ENCODE measurements at places on chromosomes 2 and 18. TPM values are rescaled to one million over a fixed set of nuclear protein-coding genes. Genes with fewer than 3 reads are reported as not detected.

Gene IRS1
- total RNA-seq = 14.9 TPM

Gene LCT
- total RNA-seq = 0.04 TPM

Gene HAAO
- not detected for total RNA-seq

Gene LOXHD1
- total RNA-seq = not detected

Gene MDH1B
- total RNA-seq = 1.4 TPM

Gene GALNT14
- 44.3 TPM for total RNA-seq

Gene MYO1B
- 53.5 TPM for total RNA-seq

Gene NT5C1B
- not detected for total RNA-seq

Gene SERPINB4
- total RNA-seq = 0.14 TPM

Gene TCF7L1
- 11.6 TPM for total RNA-seq

Gene MORN2
- total RNA-seq = 48.2 TPM

Gene PIEZO2
- 0.70 TPM for total RNA-seq

Gene FAM210A
- 21.9 TPM for total RNA-seq

Gene CACNB4
- 0.19 TPM for total RNA-seq

Gene FTCDNL1
- total RNA-seq = 3.2 TPM

Gene GALR1
- not detected for total RNA-seq

Gene PER2
- total RNA-seq = 8.3 TPM

Gene NPAS2
- 106 TPM for total RNA-seq

Gene MGAT4A
- total RNA-seq = 1.4 TPM

Gene ADRA2B
- total RNA-seq = 0.14 TPM

Gene CNNM4
- total RNA-seq = 11.4 TPM

Gene PARD3B
- 0.52 TPM for total RNA-seq

Gene INHA
- total RNA-seq = 0.42 TPM

Gene FZD7
- total RNA-seq = 5.5 TPM

Gene HEATR5B
- total RNA-seq = 4.8 TPM

Gene SLC40A1
- 1.5 TPM for total RNA-seq

Gene RHOB
- total RNA-seq = 488 TPM

Gene STPG4
- not detected for total RNA-seq

Gene MAP3K19
- total RNA-seq = not detected

Gene IL1A
- total RNA-seq = 0.19 TPM

Gene IL37
- total RNA-seq = not detected

Gene ACTG2
- total RNA-seq = 0.18 TPM

Gene ITGB6
- 1.2 TPM for total RNA-seq

Gene ALLC
- total RNA-seq = 0.11 TPM

Gene EPHA4
- total RNA-seq = 0.97 TPM

Gene VWA3B
- total RNA-seq = 0.12 TPM

Gene ERCC3
- 41.2 TPM for total RNA-seq

Data from A549 treated with dexamethasone at 1 μM for 4 hours (cell line).